ENCODE measurements at places on chromosomes 16 and 17.

DNA sequence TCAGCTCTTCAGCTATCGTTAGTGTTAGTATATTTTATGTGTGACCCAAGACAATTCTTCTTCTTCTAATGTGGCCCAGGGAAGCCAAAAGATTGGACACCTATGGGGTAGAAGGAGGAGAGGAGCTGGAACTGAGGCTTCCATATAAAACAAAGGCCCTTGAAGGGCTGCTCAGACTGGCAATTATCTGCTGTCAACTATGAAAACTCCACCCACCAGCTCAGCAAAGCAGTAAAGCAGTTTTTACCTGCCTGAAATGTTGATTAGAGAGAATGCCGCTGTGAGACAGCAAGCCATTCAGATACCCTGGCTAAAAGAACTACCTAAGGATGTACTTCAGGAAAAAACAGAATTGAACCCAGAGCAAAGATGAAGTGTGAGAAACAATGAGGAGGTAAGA is 45.9 kb upstream of the GNAO1 start:
- DNase-seq, result no peak

DNA sequence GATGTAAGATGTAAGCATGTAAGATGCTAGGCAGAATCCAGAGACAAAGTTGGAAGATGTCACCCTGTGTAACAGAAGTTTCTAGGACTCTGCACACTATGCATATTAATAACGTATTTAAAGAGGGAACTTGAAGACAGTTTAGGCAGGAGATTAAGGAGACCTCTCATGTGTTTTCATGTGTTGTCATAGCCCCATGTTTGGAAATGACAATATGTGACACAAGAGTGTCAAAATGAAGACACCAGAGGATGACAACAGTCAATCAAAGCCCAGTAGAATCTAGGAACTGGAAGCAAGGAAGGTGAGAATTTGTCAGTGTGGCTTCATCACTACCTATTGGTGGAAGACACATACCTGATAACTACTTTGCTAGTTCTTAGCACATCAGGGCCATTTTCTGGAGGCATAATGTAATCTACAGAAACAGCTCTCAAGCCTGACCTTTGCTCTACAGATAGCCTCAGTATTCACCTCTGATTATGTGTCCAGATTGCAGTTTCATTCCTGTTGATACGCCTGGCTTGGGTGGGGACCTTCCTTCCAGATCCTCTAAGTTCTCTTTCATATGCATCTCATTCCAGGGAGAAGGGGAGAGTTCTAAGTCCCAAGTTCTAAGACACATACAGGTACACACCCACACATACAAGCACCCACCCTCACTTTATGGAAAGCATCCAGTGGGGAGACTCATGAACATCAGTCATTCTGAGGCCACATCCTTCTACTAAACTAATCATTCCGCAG is 26.3 kb downstream of the PMP22 start:
- DNase-seq, result no peak

- no peak for DNase-seq
Observed at GRCh38 chr17:32551186-32551955, 64.6 kb downstream of the CDK5R1 start.

DNA sequence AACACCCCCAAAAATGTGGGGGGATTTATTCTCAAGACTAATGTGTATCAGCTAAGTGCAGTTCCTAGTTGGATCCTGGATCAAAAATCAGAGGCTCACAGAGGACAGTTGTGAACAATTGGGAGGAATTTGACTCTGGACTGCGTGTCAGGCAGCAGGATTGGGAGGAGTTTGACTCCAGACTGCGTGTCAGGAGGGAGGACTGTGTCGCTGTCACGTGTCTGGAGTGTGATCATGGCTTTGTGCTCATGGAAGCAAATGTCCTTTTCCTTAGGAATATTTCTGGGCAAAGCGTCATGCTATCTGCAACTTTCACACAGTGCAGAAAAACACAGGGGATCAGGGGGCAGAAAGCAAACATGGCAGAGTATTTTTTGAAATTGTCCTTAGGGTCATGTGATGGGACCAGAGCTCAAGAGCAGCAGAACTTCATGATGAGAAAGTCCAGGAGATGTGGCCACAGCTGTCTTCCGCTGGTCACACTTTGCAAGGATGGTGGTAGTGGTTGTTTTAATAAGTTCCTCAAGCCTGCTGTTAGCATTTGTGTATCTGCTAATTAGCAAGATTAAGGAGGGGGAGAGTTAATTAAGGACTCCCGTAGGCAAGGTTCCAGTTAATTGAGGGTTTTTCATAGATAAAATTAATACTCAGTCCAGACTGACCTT is 122.0 kb upstream of the CHMP6 start:
- no peak for DNase-seq

- DNase-seq, result no peak
Observed at GRCh38 chr17:21823090-21823489, 130.8 kb downstream of the KCNJ18 start.

GRCh38 chr17:8124350-8125153 is 646 bp upstream of the HES7 start:
- DNase-seq, result peak; percentile 64

DNA sequence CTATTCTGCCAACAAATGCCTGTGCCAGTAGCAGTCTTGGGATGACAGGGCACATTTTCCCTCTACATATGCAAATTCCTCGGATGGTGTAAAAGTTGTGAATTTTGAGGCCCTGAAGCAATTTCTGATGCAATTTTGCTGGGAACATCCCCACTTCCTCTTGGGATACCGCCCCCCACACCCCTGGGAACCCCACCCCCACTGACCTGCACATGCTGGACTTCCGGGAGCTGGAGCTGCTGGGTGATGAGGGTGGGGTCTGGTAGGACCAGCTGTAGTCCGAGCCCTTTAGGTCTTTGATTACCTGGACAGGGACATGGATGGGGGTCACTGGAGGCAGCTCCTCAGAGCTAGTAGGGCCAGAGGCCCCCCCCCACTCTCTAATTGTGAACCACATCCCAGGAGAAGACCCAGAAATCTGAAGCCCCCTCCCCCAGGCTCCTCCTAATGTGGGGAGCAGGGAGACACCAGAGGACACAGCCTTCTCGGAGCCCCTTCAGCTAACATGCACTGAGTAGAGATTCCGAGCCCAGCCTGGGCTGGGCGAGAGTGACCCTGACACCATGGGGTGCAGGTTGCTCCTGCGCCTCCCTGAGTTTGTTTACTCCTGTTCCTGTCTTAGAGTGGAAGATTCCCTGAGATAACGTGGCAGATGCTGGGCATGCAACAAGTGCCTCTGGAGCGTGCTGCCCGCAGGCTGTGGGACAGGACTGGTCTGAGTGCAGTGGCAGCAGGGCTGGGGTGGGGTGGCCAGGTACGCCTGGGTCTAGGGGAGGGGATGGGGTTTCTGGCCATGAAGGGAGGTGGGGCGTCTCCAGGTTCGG is 9.0 kb downstream of the MTSS2 start:
- peak; percentile 11 for DNase-seq

- DNase-seq, result peak; percentile 79
Observed at GRCh38 chr17:78899361-78900260, 3.4 kb downstream of the CEP295NL start.

DNA sequence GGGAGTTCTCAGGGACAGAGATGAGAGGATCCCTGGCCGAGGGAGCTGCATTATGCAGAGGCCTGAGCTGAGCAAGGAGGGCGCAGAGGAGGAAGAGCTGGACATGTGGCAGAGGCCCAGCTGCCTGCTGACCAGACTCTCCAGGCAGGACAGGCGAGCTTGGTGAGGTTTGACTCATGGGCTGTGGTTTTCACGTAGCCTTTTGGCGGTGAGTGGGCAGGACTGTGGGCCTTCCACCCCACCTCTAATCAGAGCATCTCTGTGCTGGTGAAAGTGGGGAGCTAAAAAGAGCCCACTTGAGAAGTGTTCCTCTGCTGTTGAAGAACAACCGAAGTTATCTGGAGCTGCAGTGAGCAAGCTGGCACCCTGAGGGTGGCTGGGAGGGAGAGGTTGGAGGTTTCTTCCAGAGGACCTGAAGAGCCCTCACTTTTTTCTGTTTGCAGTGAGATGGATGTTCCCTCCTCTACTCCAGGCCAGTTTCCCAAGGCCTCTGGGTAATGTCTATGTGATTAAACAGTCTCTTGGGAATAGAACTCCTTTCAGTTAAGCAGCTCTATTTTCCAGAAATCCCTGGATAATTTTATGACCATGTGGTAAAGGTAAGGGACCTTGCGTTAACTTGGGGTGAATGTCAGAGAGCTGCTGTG is 11.9 kb downstream of the EPN2 start:
- DNase-seq, result peak; percentile 80

DNA sequence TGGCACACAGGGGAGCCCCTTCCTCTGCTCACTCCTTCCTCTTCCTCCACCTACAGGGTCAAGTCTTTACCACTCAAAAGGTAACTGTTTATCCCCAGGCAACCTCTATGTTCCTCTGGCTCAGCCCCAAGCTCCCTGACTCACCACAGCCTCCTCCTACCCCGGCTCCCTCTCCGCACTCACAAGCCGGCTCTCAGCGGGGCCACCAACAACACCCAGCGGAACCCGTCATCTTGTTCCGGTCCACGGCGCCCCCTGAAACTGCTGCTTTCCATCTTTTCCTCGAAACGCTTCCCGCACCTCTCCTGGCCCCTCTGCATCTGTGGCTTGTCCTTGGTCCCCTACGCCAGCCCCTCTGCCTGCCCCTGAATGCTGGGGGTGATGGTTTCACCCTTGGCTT is 58.4 kb downstream of the NXN start:
- DNase-seq, result no peak
